Panc1 (cell line): ENCODE measurements at places on chromosomes 12 and 14.

DNA sequence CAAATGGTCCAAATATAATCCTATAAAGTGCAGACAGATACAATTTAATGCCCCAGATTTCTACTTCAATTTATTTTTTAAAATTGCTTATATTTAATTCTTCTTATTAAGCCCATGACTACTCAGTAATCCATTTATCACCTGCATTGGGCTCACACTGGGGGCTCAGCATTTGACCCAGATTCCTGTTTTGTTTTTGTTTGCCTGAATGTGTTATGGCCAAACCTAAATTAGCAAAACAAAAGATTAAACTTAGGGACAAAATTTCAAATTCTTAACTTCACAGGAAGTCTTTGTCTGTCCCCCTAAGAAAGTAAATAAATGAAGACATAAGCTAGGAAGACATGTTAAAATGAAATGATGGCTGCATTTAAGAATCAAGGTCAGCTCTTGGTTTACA lies 322.3 kb downstream of the RMST start:
- no peak for DNase-seq

DNA sequence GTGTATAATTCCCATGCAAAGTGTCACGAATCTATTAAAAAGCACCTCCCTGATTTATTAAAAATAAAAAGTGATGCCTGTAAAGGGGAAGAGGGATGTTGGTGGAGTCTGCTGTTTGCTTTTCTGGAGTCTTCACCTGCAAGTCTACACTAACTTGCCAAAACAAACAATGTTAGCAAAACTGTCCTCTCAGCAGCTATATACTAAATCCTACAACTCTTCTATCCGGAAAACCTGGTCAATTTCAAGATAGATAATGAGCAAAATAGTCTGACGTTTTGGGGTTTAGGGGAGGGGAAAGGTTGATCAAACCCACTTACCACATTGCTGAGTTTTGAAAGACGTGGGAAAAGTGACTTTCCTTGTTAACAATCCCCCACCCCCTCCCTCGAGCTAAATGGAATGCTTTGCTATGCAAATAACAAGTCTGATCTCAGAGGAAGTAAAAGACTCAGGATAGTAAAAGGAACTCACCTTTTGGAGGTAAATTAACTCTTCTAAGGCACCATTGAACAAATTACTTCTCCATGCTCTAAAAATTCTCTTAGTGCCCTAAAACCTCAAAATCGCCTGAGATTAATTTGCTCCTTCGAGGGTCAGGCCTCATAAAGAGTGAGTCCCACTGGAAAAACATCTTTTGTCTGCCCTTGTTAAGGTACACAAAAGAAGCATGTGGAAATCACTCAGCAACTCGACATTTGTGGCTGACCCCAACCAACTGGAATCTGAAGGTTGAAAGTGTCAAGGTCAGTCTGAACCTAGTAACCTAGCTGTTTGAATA lies 13.5 kb downstream of the BMP4 start:
- no peak for DNase-seq

- DNase-seq: no peak
Measured at GRCh38 chr12:60209933-60210332, 614.1 kb downstream of the SLC16A7 start.

DNA sequence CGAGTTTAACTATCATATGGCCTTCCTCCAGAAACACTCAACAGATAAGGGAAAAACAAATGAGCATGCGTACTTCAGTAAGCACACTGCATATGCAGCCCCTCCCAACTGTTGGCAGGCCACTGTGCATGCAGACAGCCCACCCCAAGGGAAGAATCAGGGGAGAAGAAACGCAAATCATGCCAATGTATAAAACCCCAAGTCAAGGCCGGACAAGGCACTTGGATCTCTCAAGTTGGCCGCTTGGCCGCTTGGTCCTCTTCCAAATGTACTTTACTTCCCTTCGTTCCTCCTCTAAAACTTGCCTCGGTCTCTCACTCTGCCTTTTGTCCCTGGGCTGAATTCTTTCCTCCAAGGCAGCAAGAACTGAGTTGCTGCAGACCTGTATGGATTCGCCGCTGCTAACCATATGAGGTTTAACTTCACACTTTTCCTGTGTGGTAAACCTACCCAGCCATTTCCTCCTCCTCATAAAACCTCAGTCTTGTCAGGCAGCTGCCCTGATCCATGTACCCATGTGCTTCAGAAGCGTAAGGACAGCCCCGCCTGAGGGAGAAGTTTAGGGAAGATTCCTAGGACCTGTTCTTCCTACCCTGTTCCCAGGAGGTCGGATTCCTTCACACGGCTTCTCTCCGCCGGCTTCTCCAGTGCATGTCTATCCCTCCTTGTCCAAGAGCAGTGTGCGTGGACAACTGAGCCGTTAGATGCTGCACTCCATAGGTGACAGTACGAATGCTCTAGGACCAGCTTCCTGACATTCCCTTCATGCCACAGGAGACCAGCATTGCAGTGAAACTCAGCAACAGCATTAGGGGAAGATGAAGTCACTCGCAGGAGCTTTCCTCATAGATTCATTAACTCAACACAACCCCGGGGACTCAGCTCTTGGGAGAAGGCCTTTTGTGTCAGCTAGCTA lies 188.0 kb downstream of the MON2 start:
- no peak for DNase-seq

GRCh38 chr14:73764406-73765280 lies 50.5 kb upstream of the PNMA1 start:
- DNase-seq: no peak

DNA sequence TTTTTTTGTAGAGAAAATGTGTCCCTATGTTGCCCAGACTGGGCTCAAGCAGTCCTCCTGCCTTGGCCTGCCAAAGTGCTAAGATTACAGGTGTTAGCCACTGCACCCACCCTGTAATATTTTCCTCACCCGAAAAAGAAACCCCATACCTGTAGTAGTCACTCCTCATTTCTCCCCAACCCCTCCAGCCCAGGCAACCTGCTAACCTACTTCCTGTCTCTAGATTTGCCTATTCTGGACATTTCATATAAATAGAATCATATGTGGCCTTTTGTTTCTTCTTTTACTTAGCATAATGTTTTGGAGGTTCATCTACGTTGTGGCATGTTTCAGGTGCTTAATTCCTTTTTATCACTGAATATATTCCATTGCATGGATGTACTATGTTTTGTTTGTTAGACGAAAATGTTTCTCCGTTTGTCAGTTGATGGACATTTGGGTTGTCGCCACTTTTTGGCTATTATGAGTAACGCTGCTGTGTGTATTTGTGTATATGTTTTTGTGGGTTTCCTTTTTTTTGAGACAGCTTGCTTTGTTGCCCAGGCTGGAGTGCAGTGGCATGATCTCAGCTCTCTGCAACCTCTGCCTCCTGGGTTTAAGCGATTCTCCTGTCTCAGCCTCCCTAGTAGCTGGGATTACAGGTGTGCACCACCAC lies 6.2 kb downstream of the ANKRD13A start:
- no peak for DNase-seq

GRCh38 chr12:58459191-58459590 lies 461.1 kb downstream of the LRIG3 start:
- no peak for DNase-seq

GRCh38 chr14:104101086-104101621 lies 15.7 kb downstream of the ASPG start:
- DNase-seq: no peak

DNA sequence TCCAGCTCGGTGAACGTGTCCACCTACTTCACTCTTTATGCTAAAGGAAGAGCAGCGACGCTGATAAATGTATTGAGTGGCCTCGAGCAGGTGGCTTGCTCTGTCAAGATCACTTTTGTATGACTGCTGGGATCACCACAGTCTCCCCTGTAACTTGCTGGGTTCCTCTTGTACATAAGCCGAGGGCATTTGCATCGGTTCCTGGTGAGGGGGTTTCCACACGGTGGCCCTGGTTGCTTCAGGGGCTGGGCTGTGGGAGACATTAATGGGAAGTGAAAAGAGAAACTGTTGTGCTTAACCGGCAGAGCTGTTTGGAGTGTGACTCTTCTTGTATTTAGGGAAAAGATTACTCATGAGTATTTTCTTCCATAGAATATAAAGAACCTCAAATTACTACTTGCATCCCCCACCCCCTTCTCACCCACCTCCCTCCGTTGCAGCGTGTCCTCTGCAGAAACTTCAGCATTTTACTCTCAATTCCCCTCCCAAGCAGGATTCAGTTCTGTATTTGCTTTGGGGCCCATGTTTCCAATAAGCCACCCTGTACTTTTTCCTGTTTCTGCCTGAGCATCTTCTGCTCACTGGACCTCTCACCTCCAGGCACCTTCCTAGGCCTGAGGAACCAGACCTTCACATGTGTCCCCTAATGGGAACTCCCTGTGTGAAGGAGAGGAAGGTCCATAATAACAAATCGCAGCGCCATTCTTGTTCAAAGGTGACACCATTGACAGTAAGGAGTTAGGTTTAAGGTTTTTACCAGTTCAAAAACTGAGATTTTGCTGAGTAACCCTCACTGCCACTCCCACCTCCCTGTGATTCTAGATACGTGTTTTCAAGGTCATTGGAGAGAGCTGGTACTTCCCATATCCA lies 187.0 kb downstream of the ETV6 start:
- no peak for DNase-seq

GRCh38 chr14:58245562-58245961 lies 919 bp downstream of the PSMA3 start:
- no peak for DNase-seq

GRCh38 chr12:122102331-122102730 lies 23.8 kb downstream of the MLXIP start:
- no peak for DNase-seq

GRCh38 chr12:88658009-88658408 lies 77.7 kb upstream of the KITLG start:
- DNase-seq: no peak

DNA sequence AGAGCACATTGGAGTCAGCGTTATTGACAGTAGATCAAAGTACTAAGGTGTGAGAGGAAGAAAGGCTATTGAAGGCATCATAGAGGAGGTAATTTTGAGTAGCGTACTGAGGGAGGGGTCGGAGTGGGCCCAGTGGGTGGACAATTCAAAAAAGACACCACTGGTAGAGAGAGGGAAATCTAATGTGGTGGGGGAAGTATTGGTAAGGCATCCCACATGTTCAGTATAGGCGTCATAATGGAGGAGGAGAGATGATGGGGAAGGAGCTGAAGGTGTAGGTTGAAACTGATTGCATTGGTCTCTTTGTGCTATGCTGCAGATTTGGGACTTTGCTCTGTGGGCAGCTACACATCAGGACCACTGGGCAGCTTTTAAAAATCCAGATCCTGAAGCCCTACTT lies 23.7 kb upstream of the KRT77 start:
- no peak for DNase-seq
